ENCODE measurements at places on chromosomes 5 and 9.

GRCh38 chr5:103454770-103455169 is 107.8 kb downstream of the NUDT12 start:
- no peak for DNase-seq

GRCh38 chr5:61471352-61471751 is 139.3 kb downstream of the ZSWIM6 start:
- DNase-seq, result no peak

GRCh38 chr9:83155733-83156132 is 92.8 kb upstream of the RASEF start:
- no peak for DNase-seq

DNA sequence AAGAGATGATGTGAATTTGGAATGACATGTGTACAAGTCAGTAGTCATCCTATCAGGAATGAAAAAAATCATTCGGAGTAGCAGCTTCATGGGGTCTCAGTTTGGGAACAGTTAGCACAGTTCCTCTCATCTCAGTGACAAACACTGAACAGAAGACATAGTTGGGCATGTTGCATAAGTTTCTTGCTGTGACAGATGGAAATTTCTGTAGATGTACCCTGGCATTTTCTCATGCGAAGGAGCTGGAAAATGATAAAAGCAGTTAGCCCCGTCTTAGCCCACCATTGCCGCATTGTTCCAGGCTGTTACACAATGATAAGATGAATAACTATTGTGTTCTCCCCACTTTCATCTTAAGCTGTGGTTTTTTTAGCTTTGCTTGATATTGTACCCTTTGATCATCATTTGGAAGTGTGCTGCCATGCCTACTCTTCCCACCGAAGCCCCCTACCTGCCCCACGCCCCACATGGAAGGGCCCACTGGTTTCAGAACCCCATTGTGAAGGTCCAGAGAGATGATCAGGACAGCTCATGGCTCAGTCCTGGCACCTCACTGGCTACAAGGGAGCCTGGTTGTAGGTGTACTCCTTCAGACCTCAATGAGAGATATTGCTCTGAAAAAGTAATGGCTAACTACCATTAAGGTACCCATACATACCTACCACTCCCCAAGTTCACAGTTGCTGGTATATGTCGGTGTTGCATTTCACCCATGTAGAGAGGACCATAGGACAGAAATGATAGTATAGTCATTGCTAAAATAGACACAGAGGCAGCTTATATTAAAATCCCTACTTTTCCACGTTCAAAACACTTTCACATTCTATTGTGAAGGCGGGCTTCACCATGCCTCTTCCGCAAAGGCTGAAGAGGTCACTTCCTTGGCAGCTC is 38.8 kb downstream of the SFXN1 start:
- no peak for DNase-seq

DNA sequence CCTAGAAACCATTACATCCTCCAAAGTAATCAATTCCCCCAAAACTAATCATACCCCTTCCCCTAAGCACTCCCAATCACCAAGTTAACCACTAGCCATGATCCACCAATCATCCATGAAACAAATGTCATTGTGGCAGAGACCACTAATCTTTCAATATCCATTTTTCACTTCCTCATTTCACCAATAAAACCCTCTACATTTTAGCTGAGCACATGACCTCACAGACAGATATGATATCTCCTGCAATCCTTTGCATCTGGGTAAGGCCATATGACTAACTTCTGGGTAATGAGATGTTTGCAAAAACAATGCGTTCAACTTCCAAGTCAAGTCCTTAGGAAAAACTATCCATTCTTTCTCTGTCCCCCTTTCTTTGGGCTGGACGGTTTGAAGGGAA is 20.7 kb downstream of the OR2S2 start:
- no peak for DNase-seq

Data from stimulated activated CD4-positive, alpha-beta T cell treated with anti-CD3 and anti-CD28 coated beads, Interleukin-1b, Interleukin-23, amount 100 ng/mL, for 1 hour (primary cell).